Psoas muscle (tissue), 8 donors: ENCODE measurements at places on chromosomes 7 and 10. TPM values are rescaled to one million over a fixed set of nuclear protein-coding genes. Genes with fewer than 3 reads are reported as not detected.

DNA sequence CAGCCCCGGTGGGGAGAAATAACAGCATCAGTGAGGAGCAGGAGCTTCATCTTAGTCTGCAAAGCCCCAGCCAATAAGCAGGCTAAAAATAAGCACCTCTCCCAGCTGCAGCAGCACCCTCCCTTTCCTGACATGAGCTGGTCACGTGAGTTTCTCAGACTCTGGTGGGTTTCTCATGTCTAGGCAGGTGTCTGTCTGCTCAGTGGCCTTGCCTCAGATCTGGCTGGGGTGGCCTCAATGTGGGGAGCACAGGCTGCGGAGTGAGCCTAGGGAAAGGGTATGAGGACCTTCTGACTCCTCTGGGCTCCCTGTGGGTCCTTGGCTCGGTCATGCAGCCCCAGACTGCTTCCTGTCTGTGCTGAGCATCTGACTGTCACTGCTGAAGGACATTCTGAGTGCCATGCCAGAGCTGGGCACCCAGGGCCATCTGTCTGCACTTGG, 81.6 kb upstream of the LRRC4 start:
- no peak for DNase-seq
- no peaks in the 10 kb centered on the region for H3K4me1 ChIP-seq
- no peaks in the 10 kb centered on the region for H3K27me3 ChIP-seq
- H3K27ac ChIP-seq = no peak overlapping the region
- H3K36me3 ChIP-seq = no peaks in the 10 kb centered on the region

DNA sequence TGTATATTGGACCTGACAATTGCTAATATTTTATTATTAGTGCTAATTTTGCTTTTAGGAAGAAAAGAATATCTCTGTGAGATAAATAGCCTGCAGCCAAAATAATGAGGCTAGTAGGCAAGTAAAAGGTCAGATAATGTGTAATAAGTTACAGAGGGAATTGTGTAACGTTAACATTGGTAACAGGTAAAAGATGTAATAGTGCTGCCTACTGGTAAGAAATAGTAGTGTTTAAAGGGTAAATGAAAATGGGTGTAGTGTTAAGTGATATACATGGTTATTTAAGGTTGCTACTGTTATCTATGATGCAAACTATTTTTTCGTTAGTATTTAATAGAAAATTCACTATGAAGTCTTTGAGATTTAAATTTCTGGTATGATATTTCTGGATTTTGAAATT, 9.2 kb upstream of the FOXP2 start:
- H3K4me1 ChIP-seq = no peaks in the 10 kb centered on the region
- no peak overlapping the region for H3K4me3 ChIP-seq
- no peaks in the 10 kb centered on the region for H3K27me3 ChIP-seq
- H3K36me3 ChIP-seq = no peaks in the 10 kb centered on the region
- DNase-seq = no peak
- H3K27ac ChIP-seq = no peak overlapping the region

GRCh38 chr7:127937066-127937680, 94.1 kb downstream of the LRRC4 start:
- peaks cover 4% of the 10 kb centered on the region for H3K4me1 ChIP-seq
- H3K36me3 ChIP-seq = no peaks in the 10 kb centered on the region
- H3K4me3 ChIP-seq = no peak overlapping the region
- no peak for DNase-seq

- peak; percentile 47 for DNase-seq
- H3K27ac ChIP-seq = no peak overlapping the region
- H3K36me3 ChIP-seq = no peaks in the 10 kb centered on the region
- H3K4me1 ChIP-seq = no peaks in the 10 kb centered on the region
Observed at GRCh38 chr10:132021504-132022143, 39.9 kb upstream of the BNIP3 start.

- H3K27ac ChIP-seq = no peak overlapping the region
- no peak for DNase-seq
- no peaks in the 10 kb centered on the region for H3K27me3 ChIP-seq
- no peaks in the 10 kb centered on the region for H3K36me3 ChIP-seq
Observed at GRCh38 chr7:19269301-19269700, 124.1 kb upstream of the FERD3L start.

The NUTM2D gene
- 2.4 TPM for total RNA-seq

DNA sequence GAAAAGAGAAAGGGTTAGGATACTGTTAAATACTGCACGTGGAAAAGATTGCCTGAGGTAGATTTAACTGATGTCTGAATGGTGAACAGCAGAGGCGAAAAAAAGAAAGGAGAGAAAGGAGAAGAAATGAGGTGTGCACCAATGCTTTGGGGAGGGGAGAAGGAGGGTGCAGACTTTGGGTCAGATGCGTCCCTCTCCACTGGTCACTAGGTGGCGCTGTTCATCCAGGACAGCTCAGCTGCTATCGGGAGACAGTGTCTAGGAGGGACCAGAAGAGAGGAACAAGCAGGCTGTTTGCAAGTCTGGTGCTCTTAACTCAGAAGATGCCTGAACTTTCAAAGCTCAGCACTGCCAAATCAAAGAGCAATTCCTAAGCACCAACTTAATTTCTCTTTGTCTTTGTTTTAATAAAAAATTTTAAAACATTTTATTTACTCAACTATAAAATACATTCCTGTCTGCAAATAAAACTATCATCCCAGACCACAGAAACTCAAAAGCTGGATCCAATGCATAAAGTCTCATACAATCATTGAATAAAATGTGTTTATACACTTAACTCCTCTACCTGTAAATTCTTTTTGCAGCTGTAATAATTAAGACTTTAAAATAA, 83.9 kb upstream of the PDLIM1 start:
- no peak overlapping the region for H3K4me3 ChIP-seq
- H3K27ac ChIP-seq = no peak overlapping the region
- H3K4me1 ChIP-seq = no peaks in the 10 kb centered on the region
- no peaks in the 10 kb centered on the region for H3K27me3 ChIP-seq
- peak; percentile 75 for DNase-seq
- peaks cover 87% of the 10 kb centered on the region for H3K36me3 ChIP-seq
